ENCODE measurements at places on chromosomes 4 and X.

- no peak for DNase-seq
Measured at GRCh38 chrX:107704181-107704580, 71.4 kb downstream of the TSC22D3 start.

DNA sequence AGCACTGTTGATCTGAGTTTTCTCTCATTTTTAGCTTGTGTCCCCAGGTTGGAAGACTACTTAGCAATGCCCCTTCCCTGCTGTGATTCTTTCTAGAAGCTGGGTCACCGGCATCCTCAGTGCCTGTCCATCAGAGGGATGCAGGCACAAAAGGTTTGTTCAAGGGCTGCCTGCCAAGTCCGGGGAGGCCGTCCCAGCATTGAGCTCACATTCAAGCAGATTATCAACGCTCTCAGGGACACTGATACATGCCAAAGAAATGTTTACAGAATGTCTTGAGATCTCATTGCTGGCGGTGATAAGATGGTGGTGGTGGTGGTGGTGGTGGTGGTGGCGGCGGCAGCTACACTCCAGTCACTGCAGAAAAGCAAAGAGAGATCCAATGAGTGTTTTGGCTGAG is 79.6 kb upstream of the VCX3A start:
- no peak for DNase-seq

GRCh38 chrX:155673338-155673737 is 60.6 kb upstream of the TMLHE start:
- no peak for DNase-seq

DNA sequence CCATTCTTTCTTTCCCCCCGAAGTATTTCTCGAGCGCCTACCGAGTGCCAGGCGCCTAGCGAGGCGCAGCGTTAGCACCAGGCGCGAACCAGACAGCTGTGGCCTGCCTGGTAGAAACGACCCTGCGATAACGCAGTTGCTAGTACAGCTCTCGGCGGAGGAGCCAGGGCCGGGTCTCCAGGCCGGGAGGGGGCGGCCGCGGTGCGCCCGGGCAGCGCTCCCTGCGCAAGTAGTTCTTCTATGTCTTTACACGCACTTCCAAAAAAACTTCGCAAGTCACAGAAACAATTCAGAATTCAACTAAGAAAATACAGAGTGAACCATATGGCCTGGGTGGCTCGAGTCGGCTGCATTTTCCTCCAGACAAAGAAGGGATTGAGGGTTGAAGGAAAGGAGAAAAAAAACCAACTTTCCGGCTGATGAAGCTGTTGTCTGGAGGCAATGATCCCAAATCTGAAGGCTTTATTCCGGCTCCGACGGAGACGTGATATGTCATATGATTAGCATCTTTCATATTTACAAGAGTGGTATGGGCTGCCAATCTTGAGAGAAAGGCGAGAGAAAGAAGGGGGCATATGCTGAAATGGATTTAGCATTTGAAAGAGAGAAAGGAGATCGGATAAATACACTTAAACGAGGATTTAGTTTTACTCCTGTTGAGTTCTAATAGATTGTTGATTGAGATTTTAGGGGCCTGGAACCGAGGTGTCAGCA is 7.2 kb upstream of the NEUROG2 start:
- DNase-seq: no peak

GRCh38 chr4:111812114-111812513 is 333.1 kb upstream of the FAM241A start:
- no peak for DNase-seq

DNA sequence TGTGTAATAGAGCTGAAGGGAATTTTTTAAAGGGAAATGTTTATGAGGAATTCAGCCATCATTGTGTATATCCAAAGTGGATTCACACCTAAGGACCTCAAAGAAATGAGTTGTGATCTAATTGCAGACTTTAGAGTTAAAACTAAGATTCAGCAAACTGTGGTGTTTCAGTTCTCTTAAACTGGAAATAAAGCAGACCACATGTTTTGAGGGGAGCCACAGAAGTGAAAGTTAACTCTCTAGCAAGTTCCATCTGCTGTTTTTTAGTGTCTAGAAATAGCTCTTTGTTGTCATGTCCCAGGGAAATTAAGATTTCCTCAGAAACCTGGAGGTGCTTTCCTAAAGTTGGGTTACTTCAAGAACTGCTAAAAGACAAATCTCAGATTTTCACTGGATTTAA is 97.3 kb upstream of the DDX3X start:
- DNase-seq: no peak

- peak; percentile 13 for DNase-seq
Measured at GRCh38 chr4:22029803-22030202, 81.2 kb upstream of the KCNIP4 start.

DNA sequence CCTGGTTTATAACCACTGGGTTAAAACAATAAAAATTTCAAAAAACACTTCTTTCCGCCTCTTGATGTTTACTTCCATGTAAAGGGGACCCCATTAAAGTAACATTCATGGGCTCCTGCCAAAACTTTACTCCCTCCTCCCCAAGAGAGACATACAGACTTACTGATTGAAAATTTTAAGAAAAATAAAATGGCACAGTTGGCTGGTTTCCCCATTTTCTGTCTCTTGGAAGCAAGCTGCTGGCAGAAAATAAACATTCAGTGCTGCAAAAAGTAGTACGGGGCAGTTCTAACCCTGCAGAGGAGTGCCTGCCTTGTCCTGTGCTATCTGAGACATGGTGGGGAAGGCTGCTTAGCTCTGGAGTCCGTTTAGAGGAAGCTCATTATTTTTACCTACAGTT is 187.3 kb upstream of the INTU start:
- no peak for DNase-seq

DNA sequence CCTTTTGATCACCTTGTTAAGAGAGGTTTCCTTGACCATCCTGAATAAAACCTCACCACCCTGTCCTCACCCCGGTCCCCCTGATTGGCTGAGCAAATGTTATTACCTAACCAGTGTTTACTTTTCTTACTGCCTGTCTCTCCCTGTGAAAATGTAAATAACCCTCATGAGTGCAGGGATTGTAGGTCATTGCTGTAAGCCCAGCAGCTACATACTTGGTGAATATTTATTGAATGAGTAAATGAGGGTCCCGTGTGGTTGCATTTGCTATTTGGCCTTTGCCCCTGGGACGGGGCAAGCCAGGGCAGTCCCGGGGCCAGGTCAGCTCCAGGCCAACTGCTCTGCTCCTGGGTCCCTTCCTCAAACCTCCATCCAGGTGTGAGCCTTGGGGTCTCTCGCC is 55.5 kb upstream of the CLCN4 start:
- no peak for DNase-seq

- DNase-seq: no peak
Measured at GRCh38 chrX:2608638-2609430, 82.3 kb upstream of the CD99 start.

DNA sequence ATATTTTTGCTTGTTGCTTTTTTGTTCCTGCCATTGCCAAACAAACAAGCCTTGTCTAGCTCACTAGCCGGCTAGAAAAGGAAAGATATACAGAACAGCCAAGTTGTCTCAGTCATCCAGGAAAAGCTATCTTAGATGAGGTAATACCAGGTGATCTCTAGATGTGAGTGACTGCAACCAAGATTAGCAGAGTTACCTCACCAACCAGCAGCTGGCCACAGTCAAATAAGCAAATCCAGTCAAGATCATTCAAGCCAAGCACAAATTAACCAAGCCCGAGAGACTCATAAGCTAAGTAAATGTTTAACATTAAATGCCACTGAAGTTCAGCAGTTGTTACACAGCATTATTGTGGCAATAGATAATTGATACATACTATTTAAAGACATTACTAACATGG is 108.6 kb downstream of the CENPC start:
- peak; percentile 94 for DNase-seq

DNA sequence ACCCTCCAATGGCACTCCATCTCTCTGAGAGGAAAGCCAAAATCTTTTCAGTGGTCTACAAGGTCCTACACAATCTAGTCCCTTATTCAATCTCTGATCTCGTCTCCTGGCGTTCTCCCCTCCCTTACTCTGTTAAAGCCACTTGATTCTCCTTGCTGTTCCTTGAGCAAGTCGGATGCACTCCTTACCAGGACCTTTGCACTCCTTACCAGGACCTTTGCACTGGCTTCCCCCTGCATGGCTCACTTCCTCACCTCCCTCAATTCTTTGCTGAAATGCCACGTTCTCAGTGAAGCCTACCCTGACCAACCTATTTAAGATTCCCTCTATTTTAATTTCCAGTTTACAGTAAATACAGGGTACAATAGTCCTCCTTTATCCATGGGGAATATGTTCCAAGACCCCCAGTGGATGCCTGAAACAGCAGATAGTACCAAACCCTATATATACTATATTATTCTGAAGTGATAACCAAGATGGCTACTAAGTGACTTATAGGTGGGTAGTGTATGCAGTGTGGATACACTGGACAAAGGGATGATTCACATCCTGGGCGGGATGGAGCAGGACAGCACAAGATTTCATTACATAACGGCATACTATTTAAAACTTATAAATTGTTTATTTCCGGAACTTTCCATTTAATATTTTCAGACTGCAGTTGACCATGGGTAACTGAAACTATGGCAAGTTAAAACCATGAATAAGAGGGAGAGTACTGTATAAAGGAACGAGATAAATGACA is 6.5 kb upstream of the DLG3 start:
- DNase-seq: no peak

DNA sequence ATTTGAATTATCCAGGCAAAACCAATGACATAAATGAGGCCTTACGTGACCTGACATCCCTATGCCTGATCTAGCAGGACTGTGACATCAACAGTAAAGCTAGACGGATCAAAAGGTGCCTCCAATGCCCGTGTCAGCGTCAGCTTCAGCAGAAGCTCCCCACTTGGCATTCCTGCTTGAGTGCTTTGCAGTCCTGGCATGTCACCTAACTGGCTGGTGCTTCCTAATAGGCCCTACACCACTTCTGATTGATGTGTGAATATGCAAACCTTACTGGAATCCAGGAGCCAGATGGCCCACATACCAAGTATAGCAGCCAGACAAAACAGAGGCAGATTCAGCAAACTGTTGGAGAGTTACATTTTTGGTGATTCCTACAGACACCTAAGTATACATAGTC is 224.2 kb downstream of the DMD start:
- no peak for DNase-seq

DNA sequence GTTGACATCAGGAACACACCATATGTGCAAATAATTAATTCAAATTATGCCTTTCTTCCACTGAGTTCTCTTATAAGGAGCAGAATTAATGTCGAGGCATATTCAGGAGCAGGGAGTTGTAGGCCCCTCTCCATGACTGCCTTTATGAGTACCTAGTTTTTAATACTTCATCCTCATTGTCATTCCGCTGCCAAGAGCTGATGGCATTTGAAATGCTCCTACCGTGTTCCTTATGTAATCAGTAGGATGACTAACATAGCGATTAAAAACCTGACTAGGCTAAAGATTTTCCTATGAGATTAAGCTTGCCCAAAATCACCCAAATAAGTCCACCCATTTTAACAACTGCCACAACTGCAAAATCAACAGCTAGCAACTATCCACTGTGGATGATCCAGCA is 220.6 kb downstream of the DHX15 start:
- DNase-seq: no peak

DNA sequence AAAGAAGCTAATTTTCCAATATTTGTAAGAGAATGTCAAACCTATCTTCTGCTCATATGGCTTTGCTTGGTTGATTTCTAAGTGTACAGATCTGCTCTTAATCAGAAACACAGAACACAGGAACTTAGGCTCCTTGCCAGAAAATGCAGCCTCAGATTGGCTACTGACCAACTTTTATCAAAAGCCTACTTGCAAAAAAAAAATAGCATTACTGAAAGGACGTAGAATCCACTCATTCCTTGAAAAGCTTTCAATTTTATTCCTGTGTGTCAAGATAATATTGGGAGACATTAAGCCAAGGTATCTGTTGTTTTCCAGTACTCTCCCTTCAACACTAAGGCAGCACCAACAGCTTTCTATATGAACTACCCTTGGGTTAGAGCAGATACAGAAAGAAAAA is 127.6 kb upstream of the INTU start:
- peak; percentile 25 for DNase-seq

GRCh38 chr4:108590776-108591175 is 29.6 kb upstream of the RPL34 start:
- no peak for DNase-seq

GRCh38 chr4:7237873-7238272 is 45.5 kb downstream of the SORCS2 start:
- no peak for DNase-seq

DNA sequence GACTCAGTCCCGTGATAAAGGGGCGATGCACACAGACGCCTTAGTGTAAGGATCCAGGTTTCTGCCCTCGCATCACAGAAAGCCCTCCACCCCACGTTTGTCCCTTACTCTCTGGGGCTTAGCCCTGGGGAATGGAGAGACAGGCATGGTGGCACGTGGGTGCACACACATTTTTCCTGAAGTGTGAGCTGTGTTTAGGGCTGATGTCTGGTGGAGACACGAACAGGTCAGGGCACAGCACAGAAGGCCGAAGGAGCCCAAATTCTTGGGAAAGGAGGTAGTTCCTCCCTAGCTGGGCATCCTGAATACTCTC is 84.3 kb upstream of the DHRSX start:
- DNase-seq: no peak

DNA sequence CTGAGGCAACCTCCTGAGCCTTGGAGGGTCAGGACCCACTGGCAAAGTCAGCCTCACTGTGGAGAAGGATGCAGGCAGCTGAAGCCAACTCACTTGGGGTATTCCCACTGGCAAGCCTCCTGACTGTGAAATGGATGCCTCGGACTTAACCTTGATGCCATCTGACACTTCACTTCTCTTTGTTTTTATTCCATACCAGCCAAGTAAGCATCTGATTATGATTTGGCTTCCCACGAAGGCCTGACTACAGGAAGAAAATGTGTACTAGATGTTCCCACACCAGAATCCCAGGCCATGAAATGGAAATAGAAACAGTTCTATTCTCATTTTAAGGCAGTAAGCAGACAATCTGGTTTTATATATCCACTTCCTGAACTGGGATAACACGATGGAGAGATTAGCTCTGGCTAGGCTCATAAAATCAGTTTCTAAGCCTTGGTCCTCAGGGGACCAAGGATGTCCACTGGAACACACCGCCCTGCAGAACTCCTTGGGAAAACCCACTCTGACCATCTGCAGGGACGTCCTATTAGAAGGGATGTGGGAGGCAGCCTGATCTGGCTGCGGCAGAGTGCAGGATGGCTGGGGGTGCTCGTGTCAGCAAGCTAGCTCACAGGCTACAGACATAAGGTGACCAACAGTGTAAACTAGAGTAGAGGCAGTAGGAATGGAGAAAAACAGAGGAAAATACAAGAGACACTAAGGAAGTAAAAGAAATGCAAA is 89.3 kb downstream of the TSPAN5 start:
- DNase-seq: no peak

GRCh38 chrX:43817444-43817843 is 64.8 kb downstream of the MAOB start:
- DNase-seq: no peak

DNA sequence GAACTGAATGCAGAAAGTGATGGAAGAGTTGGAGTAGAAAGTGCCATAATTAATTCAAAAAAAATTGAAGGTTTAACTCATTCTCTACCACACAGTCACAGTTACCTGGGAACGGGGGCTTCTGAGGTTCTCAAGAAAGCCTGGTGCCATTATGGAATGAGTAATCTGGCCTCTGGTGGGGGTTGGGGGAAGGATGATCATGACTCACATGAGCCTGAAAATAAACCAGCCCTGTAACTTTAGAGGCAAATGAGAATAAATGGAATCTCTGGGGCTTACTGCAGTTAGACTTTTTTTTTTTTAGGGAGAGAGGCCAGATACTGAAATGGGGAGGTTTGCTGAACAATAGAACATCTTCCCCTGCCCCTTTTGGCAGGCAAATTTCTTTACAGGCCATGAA is 55.3 kb downstream of the SOD3 start:
- peak; percentile 74 for DNase-seq

Data from epithelial cell of proximal tubule (primary cell).